ENCODE measurements at places on chromosomes 7 and 10.

- no peak for DNase-seq
Measured at GRCh38 chr7:139112741-139113250, 3.3 kb upstream of the ZC3HAV1 start.

- peak; percentile 49 for DNase-seq
Measured at GRCh38 chr7:106260136-106260561, 24.6 kb downstream of the NAMPT start.

- peak; percentile 95 for DNase-seq
Measured at GRCh38 chr7:5694221-5694754, 87.2 kb downstream of the RNF216 start.

DNA sequence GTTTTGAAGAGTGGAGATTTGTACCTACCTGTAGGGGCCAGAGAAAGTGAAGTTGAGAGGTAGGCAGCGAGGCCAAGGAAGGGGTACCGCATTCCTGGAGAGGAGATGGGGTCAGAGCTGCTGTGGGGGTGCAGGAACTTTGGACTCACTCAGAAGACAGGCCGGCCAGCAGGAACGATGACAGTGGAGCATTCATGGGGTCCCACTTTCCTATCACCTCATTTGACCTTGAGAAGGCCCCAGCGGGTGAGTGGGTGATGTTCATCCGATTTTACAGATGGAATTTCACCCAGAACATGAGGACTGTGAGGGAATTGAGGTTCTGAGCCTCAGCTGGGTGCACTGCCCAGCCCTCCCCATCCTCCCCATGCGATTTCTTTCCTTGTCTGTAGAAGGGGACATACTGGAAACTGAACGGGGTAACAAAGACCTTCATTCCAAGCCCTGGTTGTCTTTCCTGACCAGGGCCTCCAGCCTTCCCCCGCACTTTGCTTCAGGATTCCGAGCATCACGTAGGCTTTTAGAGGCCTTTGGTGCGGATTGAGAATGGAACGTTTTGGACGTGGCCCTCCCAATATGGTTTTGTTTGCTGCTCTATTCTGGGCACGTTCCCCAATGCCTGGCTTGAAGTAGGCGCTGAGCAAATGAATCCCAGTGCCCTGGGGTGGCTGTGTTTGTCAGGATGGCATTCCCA, 87.3 kb downstream of the ADCY1 start:
- DNase-seq = no peak

GRCh38 chr10:100653957-100654781, 91.2 kb upstream of the PAX2 start:
- DNase-seq = peak; percentile 6

- no peak for DNase-seq
Measured at GRCh38 chr7:67917437-67917755, 920.8 kb downstream of the TYW1 start.

DNA sequence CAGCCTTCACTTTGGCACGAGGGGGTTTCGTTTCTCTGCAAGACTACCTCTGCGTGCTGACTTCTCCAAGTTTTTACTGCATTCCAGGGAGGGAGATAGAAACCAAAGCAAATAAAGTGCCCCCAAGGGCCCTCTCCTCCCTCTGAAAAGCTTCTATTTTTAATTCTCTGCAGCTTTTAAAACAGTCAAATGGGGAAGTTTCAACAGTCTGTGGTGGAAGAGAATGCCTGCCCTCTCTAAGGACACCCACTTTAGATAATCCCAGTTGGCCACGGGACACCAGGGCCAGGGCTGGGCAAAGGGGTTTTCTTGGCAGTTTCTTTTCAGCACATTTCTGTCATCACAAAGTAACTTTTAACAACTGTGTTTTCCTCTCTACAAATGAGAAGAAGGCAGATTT, 386.7 kb upstream of the NPVF start:
- DNase-seq = no peak

GRCh38 chr7:147304376-147304775, 1187.8 kb downstream of the CNTNAP2 start:
- no peak for DNase-seq

DNA sequence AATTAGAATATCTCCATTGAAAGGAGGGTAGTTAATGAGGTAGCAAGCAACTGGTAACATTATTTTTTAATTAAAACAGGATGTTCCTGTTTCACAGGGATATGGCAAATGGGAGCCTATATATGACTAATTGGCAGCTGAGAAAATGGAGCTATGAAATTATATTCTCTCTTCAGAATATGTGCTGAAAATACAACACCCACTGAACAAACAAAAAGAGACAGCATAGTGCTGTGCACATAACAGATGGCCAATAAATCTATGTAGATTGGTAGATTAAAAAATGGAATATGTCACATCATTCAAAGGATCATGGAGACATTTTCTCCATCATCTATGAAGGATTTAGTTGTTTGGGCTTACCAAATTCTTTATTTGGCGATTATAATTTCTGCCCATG, 362.0 kb downstream of the GPR37 start:
- no peak for DNase-seq

- no peak for DNase-seq
Measured at GRCh38 chr10:131655101-131655849, 245.5 kb upstream of the PPP2R2D start.

DNA sequence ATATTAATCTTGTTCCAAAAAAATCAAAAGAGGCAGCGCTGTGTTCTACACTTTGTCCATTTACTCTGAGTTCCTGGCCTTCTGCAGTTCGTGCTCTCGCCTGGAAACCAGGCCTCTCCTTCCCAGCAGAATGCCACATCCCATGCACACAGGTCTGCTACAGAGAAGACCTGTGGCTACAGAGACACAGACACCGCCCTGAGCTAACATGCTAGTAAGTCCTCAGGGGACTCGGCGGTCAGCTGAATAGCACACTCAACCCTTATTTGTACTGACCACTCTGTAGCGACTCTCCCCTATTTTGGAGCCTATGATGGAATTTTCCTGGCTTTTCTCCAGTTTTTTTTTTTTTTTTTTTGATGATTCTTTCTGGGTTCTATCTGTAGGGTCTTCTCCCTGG, 12.8 kb downstream of the CREB3L2 start:
- no peak for DNase-seq

DNA sequence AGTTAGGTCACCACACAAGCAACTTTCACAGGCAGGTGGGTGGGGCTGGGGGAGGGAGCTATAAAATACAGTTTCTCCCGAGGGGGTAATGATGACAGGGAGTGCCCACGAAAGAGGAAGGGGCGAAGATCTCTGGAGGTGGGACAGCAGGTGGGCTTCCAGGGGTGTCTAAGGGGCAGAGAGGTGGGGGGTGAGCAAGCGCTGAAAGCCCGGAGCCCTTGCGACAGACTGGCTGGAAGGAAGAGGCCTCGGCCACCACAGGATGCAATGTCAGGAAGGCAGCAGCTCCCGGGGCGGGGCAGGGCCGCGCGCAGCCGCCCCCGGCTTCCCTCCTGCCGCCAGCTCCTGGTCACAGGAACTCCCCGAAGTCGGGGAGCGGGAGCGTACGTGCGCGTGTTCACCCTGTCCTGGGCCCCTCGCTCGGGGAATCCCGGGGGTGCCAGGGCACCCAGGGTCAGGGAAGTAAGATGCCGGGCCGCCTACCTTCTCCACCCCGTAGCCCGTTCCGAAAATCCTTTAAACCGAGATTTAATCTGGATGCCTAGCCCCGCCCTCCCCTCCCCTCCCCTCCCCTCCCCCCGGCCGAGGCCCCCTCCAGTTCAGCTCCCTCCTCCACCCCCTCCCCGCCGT, 105.2 kb upstream of the PPIF start:
- no peak for DNase-seq

- DNase-seq = peak; percentile 25
Measured at GRCh38 chr7:148540041-148540738, 50.4 kb upstream of the C7orf33 start.

DNA sequence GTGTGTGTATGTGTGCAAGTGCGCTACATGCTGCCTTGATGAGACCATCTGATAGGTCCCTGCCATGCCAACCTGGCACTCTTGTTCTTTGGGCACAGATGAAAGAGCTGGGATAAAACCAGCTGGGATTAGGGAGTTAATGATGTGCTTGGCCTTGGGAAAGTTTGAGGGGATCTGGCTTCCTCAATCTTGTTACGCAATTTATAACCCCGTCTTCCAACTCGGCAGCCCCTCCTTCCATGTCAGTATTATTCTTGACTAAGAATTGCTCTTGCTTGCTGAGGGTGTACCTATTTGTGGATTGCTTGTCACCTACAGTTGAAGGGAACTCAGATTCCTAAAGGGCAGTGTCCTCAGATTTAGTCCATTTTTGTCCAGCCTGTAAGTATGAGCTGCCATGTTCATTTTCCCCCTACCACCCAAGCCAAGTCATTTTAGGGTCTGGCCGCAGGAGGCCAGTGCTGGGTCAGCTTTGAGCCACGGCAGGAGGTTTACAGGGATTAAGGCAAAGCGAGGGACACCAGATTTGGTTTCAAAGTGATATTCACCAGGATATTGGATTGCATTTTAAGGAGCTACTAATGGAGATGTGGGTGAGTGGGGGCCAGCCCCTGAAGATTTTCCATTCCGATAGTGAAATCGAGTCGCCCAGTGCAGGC, 34.1 kb upstream of the KCNMA1 start:
- no peak for DNase-seq

- DNase-seq = no peak
Measured at GRCh38 chr10:125172694-125173093, 12.3 kb upstream of the CTBP2 start.

- no peak for DNase-seq
Measured at GRCh38 chr7:132380059-132380458, 196.2 kb downstream of the PLXNA4 start.

GRCh38 chr7:4758791-4759190, 16.6 kb upstream of the AP5Z1 start:
- DNase-seq = no peak

DNA sequence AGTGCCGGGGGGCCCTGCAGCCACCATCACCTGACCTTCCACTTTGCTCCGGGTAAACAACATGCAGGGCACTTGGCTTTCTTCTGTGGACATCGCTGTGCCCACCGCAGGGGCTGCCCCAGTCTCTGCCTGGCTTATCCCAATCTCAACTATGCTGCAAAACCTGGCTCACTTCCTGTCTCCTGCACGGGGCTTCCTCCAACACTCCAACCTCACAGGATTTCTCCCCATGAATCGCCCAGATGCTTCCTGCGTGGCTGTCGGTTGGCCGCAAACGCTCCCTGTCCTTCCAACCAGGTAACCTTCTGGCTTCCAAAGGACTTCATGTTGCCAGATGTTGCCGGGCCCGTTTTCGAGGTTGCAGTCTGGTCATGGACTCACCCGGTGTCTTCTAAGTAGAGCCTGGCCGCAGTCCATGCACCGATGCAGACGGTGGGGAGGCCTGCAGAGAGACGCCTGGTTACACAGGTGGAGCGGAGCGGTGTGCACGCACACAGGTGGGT, 109.0 kb downstream of the VIPR2 start:
- no peak for DNase-seq

GRCh38 chr7:73985737-73986141, 42.2 kb upstream of the ELN start:
- no peak for DNase-seq

DNA sequence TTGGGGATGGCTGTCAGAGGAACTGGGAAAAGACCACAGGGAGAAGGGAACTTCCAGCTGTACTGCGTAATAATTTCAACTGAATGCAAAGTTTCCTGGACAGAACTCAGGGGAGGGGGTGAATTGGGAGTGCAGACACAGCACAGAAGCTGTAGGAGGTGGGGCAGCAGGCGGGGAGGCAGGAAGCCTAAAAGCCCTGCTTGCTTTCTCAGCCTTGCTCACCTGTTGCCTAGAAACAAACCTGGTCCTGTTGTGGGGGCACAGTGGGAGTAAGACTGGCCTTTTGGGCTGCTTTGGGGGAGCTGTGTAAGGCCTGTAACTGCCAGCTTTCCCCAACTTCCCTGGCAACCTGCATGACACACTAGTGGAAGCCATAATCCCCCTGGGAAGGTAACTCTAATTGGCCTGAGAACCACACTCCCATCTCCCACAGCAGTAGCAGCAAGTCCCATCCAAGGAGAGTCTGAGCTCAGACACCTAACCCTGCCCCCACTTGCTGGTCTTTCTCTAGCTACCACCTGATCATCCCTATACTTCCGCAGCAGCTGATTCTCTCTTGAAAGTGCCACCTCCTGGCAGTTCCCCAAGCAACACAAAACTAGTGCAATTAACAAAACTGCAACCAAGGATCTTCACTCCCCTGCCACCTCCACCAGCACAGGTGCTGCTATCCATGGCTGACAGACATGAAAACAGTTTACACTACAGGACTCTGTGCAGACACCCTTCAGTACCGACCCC, 1239.3 kb downstream of the SORCS1 start:
- DNase-seq = no peak

DNA sequence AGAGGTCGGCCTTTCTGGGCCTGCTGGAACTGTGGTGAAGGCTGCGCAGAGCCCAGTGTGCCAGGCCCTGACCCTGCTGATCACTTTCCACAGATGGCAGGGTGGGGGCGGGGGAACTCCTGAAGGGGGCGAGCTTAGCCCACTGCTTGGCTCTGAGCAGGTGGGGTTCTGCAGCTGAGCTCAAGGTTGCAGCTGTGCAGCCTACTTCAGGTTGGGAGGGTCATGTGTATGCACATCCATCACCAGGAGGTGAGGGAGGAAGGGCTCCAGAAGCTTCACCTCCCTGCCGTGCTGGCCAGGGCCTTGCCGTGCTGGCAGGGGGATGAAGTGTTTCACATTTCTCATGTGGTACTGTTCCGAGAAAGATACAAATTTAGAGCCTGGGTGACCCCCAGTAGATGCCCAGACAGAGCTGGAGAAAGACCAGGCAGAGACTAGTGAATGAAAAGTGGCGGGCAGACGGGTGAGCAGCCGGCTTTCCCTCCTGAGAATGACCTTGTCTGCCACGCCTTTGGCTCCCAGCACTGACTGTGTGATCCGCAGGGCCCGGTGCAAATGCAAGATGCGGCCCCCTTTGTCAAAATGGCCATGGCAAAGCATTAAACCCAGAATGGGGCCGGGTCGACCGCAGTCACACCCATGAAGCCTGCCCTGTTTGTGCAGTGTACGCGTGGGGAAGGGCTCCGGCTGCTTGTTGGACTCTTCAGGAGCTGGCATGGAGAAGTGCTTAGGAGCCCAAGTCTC, 25.2 kb downstream of the FAM241B start:
- DNase-seq = no peak

DNA sequence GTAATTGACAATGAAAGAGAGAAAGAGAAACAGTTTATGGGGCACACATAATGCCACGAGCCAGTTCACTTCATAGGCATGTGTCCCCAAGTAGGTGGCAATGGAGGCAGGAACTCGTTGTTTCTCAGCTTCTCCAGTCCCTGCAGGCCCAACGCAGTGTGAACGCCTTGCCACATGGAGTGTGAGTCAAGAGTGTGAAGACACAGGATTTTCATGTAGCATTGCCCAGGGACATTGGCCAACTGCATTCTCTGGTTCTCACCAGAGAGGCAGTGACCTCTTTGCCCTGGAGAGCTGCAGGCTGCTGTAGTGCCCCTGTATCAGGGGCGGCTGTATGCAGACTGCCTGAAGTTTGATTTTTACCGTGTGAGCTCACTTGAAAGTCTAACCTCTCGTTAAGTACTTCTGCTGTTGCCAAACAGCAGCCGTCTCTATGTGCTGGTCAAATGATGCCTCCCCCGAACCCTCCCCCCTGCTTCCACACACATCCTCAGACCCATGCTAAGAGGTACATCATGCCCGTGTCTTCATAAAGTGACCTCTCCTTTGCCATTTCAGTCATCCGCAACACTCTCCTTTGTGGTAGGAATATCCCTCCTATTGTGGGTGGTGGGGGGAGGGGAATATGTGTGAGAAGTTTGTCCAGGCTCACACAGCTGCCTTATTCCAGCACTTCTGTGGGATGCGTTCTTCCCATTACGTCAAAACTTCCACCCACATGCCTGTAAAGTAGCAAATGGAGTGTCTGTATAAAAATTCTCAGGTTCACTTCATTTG, 12.7 kb downstream of the LRRC18 start:
- DNase-seq = no peak
